Bronchial epithelial cell (primary cell): ENCODE measurements at places on chromosomes 4 and X. TPM values are rescaled to one million over a fixed set of nuclear protein-coding genes. Genes with fewer than 3 reads are reported as not detected.

MSX1 gene
- under 0.01 and 0.26 TPM in 2 replicates for total RNA-seq

MYOZ2 gene
- total RNA-seq, result not detected in 2 replicates

STBD1 gene
- 9.5 and 10.0 TPM in 2 replicates for total RNA-seq

XAGE5 gene
- total RNA-seq, result not detected in 2 replicates

BEX5 gene
- 1.3 and 1.4 TPM in 2 replicates for total RNA-seq

ARL13A gene
- not detected in 2 replicates for total RNA-seq

SHROOM2 gene
- 1.8 and 2.4 TPM in 2 replicates for total RNA-seq

ADGRL3 gene
- under 0.01 and 0.13 TPM in 2 replicates for total RNA-seq

LRAT gene
- 12.4 and 21.5 TPM in 2 replicates for total RNA-seq

MGAT4D gene
- not detected in 2 replicates for total RNA-seq

CXCL1 gene
- total RNA-seq, result 4.2 and 5.2 TPM in 2 replicates

YY2 gene
- 0.79 and 1.3 TPM in 2 replicates for total RNA-seq

ARL9 gene
- under 0.01 TPM in 2 replicates for total RNA-seq

LGI2 gene
- total RNA-seq, result not detected in 2 replicates

LAMP2 gene
- 112 and 118 TPM in 2 replicates for total RNA-seq
